Activated CD4-positive, alpha-beta T cell treated with anti-CD3 and anti-CD28 coated beads, Interleukin-2, amount 10 ng/mL, durations not matched to agents 24 days and 14 days (primary cell): ENCODE measurements at places on chromosomes 13 and 19. TPM values are rescaled to one million over a fixed set of nuclear protein-coding genes. Genes with fewer than 3 reads are reported as not detected.

DNA sequence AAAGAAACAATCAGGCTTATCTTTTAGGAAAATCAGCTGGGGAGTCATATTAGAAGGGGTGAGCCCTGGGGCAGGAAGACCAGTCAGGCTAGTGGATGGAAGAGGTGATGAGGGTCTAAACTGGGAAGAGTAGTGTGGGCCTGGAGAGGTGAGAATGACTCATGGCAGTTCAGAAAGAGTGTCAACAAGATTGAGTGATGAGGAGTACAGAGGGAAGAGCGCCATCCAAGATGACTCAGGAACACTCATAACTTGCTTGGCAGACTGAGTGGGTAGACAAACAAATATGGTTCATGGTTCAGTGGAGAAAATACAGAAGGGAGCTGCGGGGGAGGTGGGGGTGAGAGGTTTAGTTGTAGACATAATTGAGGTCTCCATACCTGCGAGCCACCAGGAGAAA is 17.3 kb upstream of the CLDN10 start:
- H3K4me3 ChIP-seq, result no peak overlapping the region
- H3K36me3 ChIP-seq, result no peaks in the 10 kb centered on the region
- no peak overlapping the region for H3K27ac ChIP-seq
- H3K27me3 ChIP-seq, result peaks cover 25% of the 10 kb centered on the region
- no peak for DNase-seq
- H3K4me1 ChIP-seq, result peaks cover 7% of the 10 kb centered on the region

OR7D2 gene
- total RNA-seq, result 0.37 and 0.80 TPM in 2 replicates

RXFP2 gene
- total RNA-seq, result not detected in 2 replicates

DNA sequence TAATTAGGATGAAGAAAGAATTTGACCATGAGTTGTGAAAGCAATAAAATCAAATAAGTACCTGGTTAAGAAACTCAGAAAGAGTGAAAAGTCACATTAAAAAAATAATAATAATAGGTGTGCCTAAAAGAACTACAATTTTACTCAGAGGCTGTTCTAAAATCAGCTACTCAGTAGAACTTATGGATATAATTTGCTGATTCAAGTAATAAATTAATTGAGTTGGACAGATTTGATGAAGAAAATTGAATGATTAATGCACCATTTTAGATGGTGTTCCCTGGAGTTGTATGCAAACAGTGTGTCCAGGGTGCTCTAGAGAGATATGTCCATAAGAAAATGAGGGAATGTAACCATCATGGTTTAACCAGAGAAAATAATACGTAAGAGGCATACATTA is 2852.5 kb downstream of the PCDH9 start:
- H3K4me1 ChIP-seq, result no peaks in the 10 kb centered on the region
- H3K27me3 ChIP-seq, result no peaks in the 10 kb centered on the region
- no peak for DNase-seq
- H3K4me3 ChIP-seq, result no peak overlapping the region
- H3K27ac ChIP-seq, result no peak overlapping the region
